NCI-H345 (cell line): ENCODE measurements at places on chromosomes 7 and 10.

GRCh38 chr7:151240942-151241754, 7.3 kb downstream of the SMARCD3 start:
- DNase-seq = no peak

- DNase-seq = no peak
These were observed 48.3 kb upstream of the PAX2 start for GRCh38 chr10:100697070-100697469.

DNA sequence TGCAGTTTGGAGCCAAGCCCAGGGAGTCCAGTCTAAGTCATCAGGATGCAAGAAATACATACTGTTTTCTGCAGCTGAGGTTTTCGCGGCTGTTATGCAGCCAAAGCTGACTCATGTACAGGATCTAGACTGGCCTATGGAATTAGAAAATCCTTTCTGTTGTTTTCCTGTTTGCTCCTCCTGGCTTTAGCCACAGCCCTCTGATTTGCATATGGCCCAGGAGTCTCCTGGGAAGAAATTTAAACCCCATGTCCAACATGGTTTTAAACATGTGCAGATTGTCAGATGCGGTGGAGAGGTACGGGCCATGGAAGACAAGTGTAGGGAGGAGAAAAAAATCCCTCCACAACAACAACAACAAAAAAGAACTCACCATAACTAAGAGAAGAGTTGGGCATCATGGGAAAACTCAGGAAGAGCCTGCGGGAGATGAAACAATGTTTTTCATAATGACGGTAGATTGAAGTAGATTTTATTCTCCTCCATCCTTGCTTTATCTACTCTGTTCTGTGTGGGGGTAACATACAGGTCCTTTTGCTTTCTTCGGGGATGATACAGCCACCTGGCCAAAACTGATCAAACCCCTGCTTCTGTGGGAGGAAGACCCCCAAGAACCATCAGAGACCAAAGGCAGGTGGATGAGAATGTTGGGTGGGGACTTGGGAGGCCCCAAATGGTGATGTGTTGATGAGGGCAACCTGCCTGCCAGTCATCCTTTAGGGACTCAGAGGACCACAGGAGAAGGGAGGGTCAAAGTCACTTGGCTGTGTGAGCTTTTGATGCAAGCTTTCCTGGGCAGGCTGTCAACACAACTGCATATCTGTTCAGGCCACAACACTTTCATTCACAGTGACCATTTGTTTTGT, 29.8 kb upstream of the GNA12 start:
- DNase-seq = peak; percentile 42

GRCh38 chr10:35569111-35569707, 35.9 kb upstream of the GJD4 start:
- DNase-seq = no peak

GRCh38 chr10:69465457-69466157, 14.3 kb downstream of the TSPAN15 start:
- DNase-seq = no peak

DNA sequence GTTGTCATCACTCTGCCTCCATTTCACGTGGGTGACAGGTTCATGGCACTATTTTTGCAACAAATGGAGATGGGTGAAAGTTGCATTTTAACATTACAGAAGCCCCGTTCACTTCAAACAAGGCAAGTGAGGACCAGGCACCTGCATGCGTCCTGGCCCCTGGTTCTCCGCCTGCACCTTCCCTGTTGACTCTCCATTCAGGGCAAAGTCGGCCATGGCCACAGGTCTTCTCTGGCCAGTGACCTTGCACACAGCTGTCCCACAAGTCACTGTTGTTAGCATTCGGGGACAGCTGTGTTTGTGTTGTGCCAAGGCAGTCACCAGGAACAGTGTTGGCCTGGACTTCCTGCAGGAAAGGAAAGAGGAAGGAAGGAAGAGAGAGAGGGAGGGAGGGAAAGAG, 554.9 kb downstream of the TCERG1L start:
- no peak for DNase-seq

DNA sequence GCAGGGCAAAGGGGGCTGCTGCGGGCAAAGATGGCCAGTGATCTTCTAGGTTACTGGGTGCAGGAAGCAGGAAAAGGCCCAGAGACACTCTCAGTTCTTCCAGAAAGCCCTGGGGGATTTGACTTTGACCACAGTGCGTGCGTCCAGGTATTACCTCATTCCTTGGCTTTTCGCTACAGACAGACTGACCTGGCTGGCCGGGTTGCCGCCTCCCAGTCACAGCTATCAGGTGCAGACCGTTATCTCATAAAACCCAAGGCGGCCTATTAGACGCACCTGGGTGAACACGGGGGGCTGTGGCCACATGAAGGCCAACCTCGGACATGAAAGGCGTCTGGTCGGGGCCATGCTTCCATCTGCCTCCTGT, 80.3 kb downstream of the FOXL3 start:
- DNase-seq = no peak

DNA sequence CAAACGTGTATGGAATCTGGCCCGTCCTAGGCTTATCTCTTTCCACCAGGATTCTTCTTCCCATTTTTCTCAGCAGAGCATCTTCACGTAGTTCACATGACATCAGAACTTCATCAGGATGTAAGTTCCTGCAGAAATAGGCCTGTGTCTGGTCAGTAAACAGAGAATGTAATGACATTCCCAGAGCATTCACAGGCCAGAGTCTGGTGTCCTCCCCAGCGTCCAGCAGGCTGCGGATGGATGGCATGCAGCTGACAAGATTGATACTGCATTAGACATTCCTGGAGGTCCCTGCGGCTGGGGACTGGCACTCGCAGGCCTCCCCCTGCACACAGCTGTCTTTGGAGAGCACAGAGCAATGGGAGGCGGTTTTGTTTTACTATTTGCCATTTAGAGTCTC, 28.7 kb downstream of the MGMT start:
- no peak for DNase-seq

GRCh38 chr7:18289788-18290187, 205.8 kb upstream of the HDAC9 start:
- no peak for DNase-seq

GRCh38 chr10:128061306-128062300, 64.6 kb downstream of the MKI67 start:
- no peak for DNase-seq

DNA sequence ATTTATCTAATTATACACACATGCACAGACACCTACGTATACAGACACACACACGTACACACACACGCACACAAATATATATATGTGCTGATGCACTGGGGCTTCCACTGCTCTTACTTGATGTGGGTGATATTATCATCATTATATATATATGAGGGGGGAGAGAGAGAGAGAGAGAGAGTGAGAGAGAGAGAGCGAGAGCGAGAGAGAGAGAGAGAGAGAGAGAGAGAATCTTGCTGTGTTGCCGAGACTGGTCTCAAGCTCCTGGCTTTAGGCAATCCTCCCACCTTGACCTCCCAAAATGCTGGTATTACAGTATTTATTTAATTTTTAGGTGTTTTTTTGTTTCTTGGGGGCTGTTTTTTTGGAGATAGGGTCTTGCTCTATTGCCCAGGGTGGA, 3.6 kb upstream of the RABGEF1 start:
- no peak for DNase-seq

- DNase-seq = no peak
These were observed 40.6 kb upstream of the ADD3 start for GRCh38 chr10:109966961-109967738.

- DNase-seq = no peak
These were observed 255.6 kb upstream of the ZNF32 start for GRCh38 chr10:43904301-43904700.

- DNase-seq = no peak
These were observed 66.7 kb upstream of the MYO3A start for GRCh38 chr10:25867321-25867720.

GRCh38 chr7:114273218-114273617, 141.4 kb upstream of the FOXP2 start:
- no peak for DNase-seq

- no peak for DNase-seq
These were observed 18.3 kb downstream of the CYP26A1 start for GRCh38 chr10:93091960-93092359.

GRCh38 chr7:7177044-7177517, 5.3 kb upstream of the C1GALT1 start:
- no peak for DNase-seq

GRCh38 chr7:154423231-154423630, 371.0 kb downstream of the DPP6 start:
- no peak for DNase-seq

GRCh38 chr10:110818311-110819256, 53.1 kb upstream of the PDCD4 start:
- no peak for DNase-seq

DNA sequence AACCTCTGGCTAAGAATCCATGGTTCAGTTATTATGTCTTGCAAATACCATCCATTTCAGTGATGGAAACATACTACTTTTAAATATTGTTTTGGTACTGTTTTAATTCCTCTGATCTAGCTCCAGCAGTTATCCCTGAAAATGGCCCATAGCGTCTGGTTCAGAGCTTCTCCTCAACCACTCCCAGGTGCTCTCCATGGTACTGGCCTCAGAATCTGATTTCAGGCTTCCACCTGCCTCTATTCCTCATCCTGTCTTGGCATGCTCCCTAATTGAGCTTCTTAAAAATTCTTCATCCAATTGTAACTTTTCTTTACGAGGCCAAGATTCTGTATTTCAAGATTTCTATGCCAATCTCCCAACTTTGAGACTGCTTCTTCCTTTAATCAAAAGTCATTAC, 236.3 kb downstream of the HTR7 start:
- no peak for DNase-seq

DNA sequence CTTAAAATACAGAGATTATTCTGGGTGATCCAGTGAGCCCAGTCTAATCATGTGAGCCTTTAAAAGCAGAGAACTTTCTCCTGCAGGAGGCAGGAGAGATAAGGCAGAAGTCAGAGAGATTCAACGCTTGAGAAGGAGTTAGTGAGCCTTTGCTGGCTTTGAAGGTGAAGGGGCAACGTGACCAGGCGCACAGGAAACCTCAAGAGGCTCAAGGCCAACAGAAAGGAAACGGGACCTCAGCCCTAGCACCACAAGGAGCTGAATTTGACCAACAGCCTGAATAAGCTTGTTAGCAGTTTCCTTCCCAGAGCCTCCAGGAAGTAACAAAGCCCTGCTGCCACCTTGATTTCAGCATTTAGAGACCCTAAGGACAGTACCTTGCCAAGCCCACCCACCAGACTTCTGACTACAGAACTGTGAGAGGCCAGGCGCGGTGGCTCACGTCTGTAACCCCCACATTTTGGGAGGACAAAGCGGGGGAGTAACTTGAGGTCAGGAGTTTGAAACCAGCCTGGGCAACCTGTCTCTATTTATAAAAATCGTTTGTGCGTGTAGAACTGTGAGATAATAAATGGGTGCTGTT, 87.3 kb upstream of the KAT6B start:
- no peak for DNase-seq

GRCh38 chr7:36287371-36288241, 102.1 kb upstream of the ANLN start:
- peak; percentile 25 for DNase-seq

GRCh38 chr7:87100326-87100725, 40.9 kb upstream of the ELAPOR2 start:
- DNase-seq = no peak

DNA sequence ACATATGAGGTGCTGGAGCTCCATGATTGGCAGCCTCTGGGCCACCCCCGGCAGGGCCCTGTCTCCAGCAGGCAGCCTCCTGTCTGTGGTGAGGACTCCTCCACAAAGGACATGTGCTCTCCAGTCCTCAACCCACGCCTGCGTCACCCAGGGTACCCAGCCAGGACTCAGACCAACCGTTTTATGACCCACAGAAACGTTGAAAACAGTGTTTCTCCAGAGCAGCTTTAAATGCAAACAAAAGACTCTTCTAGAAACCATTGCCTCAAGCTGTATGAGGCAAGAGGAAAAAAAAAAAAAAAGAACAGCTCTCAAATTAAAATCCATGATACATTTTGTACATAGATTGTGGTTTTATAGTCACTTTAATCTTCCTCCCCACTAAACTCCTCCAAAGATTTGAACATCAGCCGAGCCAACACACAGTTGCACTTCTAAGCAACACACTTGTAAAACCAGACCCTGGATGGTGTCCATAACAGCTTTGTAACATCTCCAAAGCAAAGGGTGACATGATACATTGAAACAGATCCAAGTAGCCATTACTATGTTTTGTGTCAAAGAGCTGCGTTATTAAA, 175.0 kb upstream of the LYZL2 start:
- no peak for DNase-seq

DNA sequence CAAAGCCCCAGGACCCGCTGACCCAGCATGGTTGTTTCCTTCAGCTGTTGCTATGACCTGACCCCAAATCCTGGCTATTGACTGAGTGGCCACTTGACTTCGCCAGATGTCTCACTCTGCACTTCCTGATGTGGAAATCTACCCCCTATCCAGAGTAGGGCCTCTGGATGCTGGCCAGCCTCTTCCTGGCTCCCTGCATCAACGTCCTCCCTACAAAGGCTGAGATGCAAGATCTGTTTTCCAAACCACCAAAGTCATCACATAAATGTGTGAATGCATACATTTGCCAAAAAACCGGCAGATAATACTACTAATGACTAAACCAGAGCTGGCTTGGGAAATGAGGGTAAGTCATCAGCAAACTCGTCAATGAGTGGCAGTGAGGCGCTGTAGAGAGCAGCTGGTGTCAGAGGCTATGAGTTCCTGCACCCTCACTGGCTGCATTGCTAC, 70.4 kb downstream of the PYROXD2 start:
- no peak for DNase-seq

- no peak for DNase-seq
These were observed 29.0 kb upstream of the MPP7 start for GRCh38 chr10:28331841-28332240.

DNA sequence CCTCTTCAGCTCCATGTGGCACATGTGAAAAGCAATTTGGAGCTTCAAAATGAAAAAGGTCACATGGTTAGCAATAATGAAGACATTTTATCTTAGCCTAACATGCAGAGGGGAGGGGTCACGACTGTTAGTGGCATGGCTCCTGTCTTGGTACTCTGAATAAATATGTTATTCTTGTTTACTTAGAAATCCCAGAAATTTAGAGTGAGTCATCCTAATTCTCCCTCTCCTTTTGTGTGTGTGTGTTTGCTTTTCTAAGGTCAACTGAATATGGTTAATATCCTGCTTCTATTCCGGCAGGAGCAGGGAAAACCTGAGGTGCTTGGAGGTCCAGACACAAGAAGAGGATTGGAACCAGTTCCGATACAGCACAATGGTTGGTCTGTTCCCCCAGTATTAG, 17.6 kb downstream of the BCCIP start:
- no peak for DNase-seq

DNA sequence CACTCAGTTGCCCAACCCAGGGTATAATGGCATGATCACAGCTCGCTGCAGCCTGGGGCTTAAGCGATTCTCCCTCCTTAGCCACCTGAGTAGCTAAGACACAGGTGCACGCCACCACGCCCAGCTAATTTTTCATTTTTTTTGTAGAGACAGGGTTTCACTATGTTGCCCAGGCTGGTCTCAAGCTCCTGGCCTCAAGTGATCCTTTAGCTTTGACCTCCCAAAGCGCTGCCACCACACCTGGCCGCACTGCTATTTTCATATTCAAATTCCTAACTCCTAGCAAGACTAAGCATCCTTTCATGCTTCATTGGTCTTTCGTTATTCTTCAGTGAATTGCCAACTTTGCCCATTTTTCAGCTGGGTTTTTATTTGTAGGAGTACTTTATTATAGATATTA, 30.4 kb upstream of the DAGLB start:
- DNase-seq = no peak
